CD4-positive, alpha-beta T cell (primary cell): ENCODE measurements at places on chromosomes 11 and 22. TPM values are rescaled to one million over a fixed set of nuclear protein-coding genes. Genes with fewer than 3 reads are reported as not detected.

DNA sequence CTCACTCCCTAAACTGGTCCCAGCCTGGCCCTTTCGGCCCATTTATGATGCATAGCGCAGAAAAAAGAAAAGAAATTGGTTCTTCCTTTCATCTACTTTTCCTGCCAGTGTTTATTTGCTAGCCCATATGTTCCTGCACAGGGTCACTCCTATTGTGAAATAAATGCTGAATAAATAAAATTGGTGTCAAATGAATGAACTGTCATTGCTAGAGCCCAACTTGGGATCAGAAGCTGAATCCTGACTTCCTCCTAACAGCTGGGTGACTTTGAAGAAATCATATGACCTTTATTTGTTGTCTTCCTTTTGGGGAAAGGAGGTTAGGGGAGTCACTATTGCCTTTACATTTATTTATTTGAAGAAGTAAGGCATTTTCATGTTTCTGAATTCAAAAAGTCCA is 92.0 kb downstream of the PRR5L start:
- no peaks in the 10 kb centered on the region for H3K27me3 ChIP-seq
- no peak overlapping the region for H3K27ac ChIP-seq
- no peaks in the 10 kb centered on the region for H3K36me3 ChIP-seq
- H3K4me1 ChIP-seq: peaks cover 20% of the 10 kb centered on the region
- no peak overlapping the region for H3K4me3 ChIP-seq
- DNase-seq: no peak

DNA sequence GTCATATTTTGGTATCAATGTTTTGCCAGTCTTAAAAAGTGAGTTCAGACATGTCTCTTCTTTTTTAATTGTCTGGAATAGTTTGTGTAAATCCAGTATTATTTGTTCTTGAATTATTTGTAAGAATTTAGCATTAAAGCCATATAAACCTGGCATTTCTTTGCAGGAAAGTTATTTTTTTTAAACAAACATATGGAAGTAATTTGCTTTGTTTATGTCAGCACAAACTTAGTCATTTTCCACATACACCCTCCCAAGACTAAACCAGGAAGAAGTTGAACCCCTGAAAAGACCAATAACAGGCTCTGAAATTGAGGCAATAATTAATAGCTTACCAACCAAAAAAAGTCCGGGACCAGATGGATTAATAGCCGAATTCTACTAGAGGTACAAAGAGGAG is 9.1 kb upstream of the CCDC81 start:
- no peaks in the 10 kb centered on the region for H3K4me1 ChIP-seq
- H3K4me3 ChIP-seq: no peak overlapping the region
- H3K36me3 ChIP-seq: no peaks in the 10 kb centered on the region
- no peak for DNase-seq

- no peaks in the 10 kb centered on the region for H3K36me3 ChIP-seq
- DNase-seq: no peak
- no peaks in the 10 kb centered on the region for H3K4me1 ChIP-seq
These were observed 632.3 kb downstream of the TBC1D22A start for GRCh38 chr22:47394504-47395440.

GRCh38 chr11:117492578-117493251 is 165.1 kb downstream of the CEP164 start:
- no peak overlapping the region for H3K27ac ChIP-seq
- no peak overlapping the region for H3K4me3 ChIP-seq
- peaks cover 11% of the 10 kb centered on the region for H3K27me3 ChIP-seq

DNA sequence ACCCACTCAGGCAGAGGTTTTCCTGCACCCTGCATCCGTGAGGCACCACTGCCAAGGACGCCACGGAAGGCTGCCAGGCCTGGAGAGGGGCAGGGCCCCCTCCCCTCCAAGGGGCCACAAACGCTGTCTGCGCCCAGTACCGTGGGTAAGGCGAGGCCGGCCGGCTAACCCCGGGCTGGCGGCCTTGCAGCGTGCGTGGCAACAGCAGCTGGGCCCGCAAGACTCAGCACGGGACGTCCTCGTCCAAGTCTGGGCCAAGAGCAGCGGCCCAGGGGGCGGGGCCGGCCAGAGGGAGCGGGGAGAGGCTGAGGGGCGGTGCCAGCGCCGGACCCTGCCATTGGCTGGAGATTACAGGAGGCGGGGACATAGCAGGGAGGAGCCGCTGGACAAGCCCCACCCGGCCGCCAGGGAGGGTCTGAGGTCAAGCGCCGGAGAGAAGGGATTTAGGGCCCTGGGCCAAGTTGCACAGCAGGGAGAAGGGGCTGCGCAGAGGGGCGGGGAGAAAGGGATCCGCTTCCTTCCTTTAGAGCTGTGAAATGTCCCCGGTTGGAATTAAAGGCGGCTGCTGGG is 16.0 kb downstream of the SLC43A1 start:
- H3K4me1 ChIP-seq: no peaks in the 10 kb centered on the region
- H3K4me3 ChIP-seq: no peak overlapping the region
- H3K36me3 ChIP-seq: peaks cover 39% of the 10 kb centered on the region

- peaks cover 93% of the 10 kb centered on the region for H3K4me1 ChIP-seq
- H3K27ac ChIP-seq: peak overlapping the region; percentile 92
- peak overlapping the region; percentile 28 for H3K4me3 ChIP-seq
- H3K27me3 ChIP-seq: no peaks in the 10 kb centered on the region
- DNase-seq: peak; percentile 94
These were observed 110.6 kb downstream of the ETS1 start for GRCh38 chr11:128476729-128477128.

GRCh38 chr11:61716478-61717285 is 35.8 kb upstream of the MYRF start:
- DNase-seq: no peak
- H3K36me3 ChIP-seq: no peaks in the 10 kb centered on the region
- no peak overlapping the region for H3K4me3 ChIP-seq
- no peaks in the 10 kb centered on the region for H3K4me1 ChIP-seq
- no peak overlapping the region for H3K27ac ChIP-seq

- DNase-seq: no peak
- no peaks in the 10 kb centered on the region for H3K4me1 ChIP-seq
- no peaks in the 10 kb centered on the region for H3K36me3 ChIP-seq
- H3K27ac ChIP-seq: no peak overlapping the region
These were observed 11.1 kb downstream of the C11orf91 start for GRCh38 chr11:33689501-33689900.

- H3K27me3 ChIP-seq: peaks cover 13% of the 10 kb centered on the region
- H3K27ac ChIP-seq: no peak overlapping the region
- H3K4me1 ChIP-seq: no peaks in the 10 kb centered on the region
- no peak overlapping the region for H3K4me3 ChIP-seq
- DNase-seq: no peak
These were observed 611.8 kb downstream of the BRD1 start for GRCh38 chr22:49215840-49216239.

- H3K4me1 ChIP-seq: no peaks in the 10 kb centered on the region
- H3K36me3 ChIP-seq: no peaks in the 10 kb centered on the region
- H3K27ac ChIP-seq: no peak overlapping the region
These were observed 97.4 kb downstream of the CHST1 start for GRCh38 chr11:45568049-45568448.

DNA sequence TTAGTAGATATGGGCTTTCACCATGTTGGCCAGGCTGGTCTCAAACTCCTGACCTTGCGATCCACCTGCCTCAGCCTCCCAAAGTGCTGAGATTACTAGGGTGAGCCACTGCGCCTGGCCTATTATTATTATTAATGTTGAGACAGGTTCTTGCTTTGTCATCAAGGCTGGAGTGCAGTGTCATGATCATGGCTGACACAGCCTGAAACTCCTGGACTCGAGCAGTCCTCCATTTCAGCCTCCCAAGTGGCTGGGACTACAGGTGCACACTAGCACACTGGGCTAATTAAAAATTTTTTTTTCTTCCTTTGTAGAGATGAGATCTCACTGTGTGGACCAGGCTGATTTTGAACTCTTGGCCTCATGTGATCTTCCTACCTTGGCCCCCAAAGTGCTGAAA is 102.0 kb downstream of the STIM1 start:
- H3K36me3 ChIP-seq: no peaks in the 10 kb centered on the region
- no peaks in the 10 kb centered on the region for H3K27me3 ChIP-seq
- no peak for DNase-seq
- H3K27ac ChIP-seq: no peak overlapping the region
- H3K4me1 ChIP-seq: peaks cover 38% of the 10 kb centered on the region
- no peak overlapping the region for H3K4me3 ChIP-seq

GRCh38 chr11:12318791-12319438 is 58.5 kb upstream of the PARVA start:
- no peaks in the 10 kb centered on the region for H3K36me3 ChIP-seq
- DNase-seq: no peak
- H3K4me3 ChIP-seq: no peak overlapping the region
- peaks cover 7% of the 10 kb centered on the region for H3K4me1 ChIP-seq
- no peak overlapping the region for H3K27ac ChIP-seq

- DNase-seq: no peak
- no peaks in the 10 kb centered on the region for H3K27me3 ChIP-seq
- H3K4me3 ChIP-seq: no peak overlapping the region
- no peaks in the 10 kb centered on the region for H3K36me3 ChIP-seq
These were observed 23.4 kb upstream of the ADA2 start for GRCh38 chr22:17242641-17243040.

GRCh38 chr11:30483056-30483455 is 103.1 kb downstream of the MPPED2 start:
- no peak overlapping the region for H3K4me3 ChIP-seq
- H3K4me1 ChIP-seq: no peaks in the 10 kb centered on the region
- H3K27me3 ChIP-seq: no peaks in the 10 kb centered on the region
- DNase-seq: no peak

GRCh38 chr11:112902361-112903011 is 58.7 kb upstream of the NCAM1 start:
- H3K27ac ChIP-seq: no peak overlapping the region
- H3K4me1 ChIP-seq: no peaks in the 10 kb centered on the region
- no peaks in the 10 kb centered on the region for H3K27me3 ChIP-seq
- H3K36me3 ChIP-seq: no peaks in the 10 kb centered on the region
- DNase-seq: no peak

GRCh38 chr22:49530671-49531367 is 296.9 kb downstream of the BRD1 start:
- H3K4me1 ChIP-seq: no peaks in the 10 kb centered on the region
- peaks cover 2% of the 10 kb centered on the region for H3K27me3 ChIP-seq
- no peak for DNase-seq
- no peak overlapping the region for H3K27ac ChIP-seq
- no peaks in the 10 kb centered on the region for H3K36me3 ChIP-seq

GRCh38 chr11:82969811-82970210 is 68.3 kb downstream of the DDIAS start:
- no peaks in the 10 kb centered on the region for H3K36me3 ChIP-seq
- no peak for DNase-seq
- peaks cover 17% of the 10 kb centered on the region for H3K4me1 ChIP-seq
- no peak overlapping the region for H3K4me3 ChIP-seq
- no peaks in the 10 kb centered on the region for H3K27me3 ChIP-seq

- H3K4me3 ChIP-seq: peak overlapping the region; percentile 37
- DNase-seq: no peak
- H3K27me3 ChIP-seq: no peaks in the 10 kb centered on the region
- H3K27ac ChIP-seq: peak overlapping the region; percentile 65
- peaks cover 98% of the 10 kb centered on the region for H3K4me1 ChIP-seq
These were observed 26.7 kb downstream of the FLI1 start for GRCh38 chr11:128720522-128720985.

GRCh38 chr11:117519590-117519989 is 191.9 kb downstream of the CEP164 start:
- H3K4me3 ChIP-seq: no peak overlapping the region
- H3K36me3 ChIP-seq: no peaks in the 10 kb centered on the region
- no peak for DNase-seq
- no peaks in the 10 kb centered on the region for H3K27me3 ChIP-seq
- H3K4me1 ChIP-seq: no peaks in the 10 kb centered on the region
- H3K27ac ChIP-seq: no peak overlapping the region

- no peak overlapping the region for H3K4me3 ChIP-seq
- DNase-seq: no peak
- no peaks in the 10 kb centered on the region for H3K4me1 ChIP-seq
- no peak overlapping the region for H3K27ac ChIP-seq
These were observed 17.1 kb downstream of the SC5D start for GRCh38 chr11:121309688-121310087.

DNA sequence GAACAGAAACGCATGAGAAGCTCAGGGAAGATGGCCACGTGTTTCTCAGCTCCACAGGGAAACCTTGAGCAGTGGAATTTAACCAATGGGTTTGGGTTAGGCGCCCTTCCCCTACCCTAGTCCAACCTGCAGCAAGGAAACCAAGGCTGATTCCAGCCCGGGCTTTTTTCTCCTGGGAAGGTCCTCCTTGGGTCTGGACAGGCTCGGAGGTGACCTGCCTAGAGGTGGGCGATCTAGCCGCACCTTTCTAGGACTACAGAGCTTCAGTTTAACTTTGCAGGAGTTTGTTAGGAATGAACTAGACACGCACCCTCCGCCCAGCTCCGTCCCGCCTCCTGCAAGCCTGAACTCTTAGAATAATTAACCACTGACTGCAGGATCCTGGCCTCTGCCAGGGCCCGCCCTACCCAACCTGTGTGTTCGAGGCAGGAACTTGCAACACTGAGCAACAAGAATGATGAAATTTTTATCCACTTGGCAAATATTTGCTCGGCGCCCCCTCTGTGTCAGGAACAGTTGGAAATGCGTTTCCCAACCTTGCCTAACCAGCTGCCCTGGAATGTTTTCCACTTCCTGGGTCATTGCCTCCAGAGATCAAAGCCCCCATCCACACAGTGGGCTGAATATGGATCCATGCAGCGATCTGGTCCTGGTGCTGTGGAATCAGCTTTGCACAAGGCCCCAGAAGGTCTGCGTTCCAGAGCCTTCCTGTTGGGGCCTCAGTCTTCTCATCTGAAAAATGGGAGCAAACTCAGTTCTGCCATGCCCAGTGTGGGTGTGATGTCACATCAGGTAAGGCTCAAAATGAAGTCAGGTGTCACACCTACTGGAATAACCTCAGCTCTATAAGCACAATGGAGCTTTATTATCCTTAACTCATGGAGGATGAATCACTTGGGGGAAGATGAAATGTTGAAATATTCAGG is 13.3 kb downstream of the MPST start:
- H3K4me3 ChIP-seq: no peak overlapping the region
- no peak overlapping the region for H3K27ac ChIP-seq
- no peak for DNase-seq
- no peaks in the 10 kb centered on the region for H3K36me3 ChIP-seq

The OR5P2 gene
- total RNA-seq: not detected

The GAL gene
- total RNA-seq: not detected

The PAMR1 gene
- total RNA-seq: not detected

The TRPC6 gene
- not detected for total RNA-seq

The TBX10 gene
- total RNA-seq: not detected

The NLRP14 gene
- 0.05 TPM for total RNA-seq

The GVQW3 gene
- 1.8 TPM for total RNA-seq

The SLC22A12 gene
- not detected for total RNA-seq

The CNTN5 gene
- not detected for total RNA-seq

The NAV2 gene
- 0.55 TPM for total RNA-seq

The YAP1 gene
- 0.06 TPM for total RNA-seq

The LRRC55 gene
- not detected for total RNA-seq
